ENCODE measurements at places on chromosomes 1 and 21.

- DNase-seq, result no peak
These were observed 29.5 kb downstream of the RAP1GAP start for GRCh38 chr1:21639594-21640041.

GRCh38 chr21:31383770-31384169, 39.7 kb upstream of the TIAM1 start:
- DNase-seq, result no peak

DNA sequence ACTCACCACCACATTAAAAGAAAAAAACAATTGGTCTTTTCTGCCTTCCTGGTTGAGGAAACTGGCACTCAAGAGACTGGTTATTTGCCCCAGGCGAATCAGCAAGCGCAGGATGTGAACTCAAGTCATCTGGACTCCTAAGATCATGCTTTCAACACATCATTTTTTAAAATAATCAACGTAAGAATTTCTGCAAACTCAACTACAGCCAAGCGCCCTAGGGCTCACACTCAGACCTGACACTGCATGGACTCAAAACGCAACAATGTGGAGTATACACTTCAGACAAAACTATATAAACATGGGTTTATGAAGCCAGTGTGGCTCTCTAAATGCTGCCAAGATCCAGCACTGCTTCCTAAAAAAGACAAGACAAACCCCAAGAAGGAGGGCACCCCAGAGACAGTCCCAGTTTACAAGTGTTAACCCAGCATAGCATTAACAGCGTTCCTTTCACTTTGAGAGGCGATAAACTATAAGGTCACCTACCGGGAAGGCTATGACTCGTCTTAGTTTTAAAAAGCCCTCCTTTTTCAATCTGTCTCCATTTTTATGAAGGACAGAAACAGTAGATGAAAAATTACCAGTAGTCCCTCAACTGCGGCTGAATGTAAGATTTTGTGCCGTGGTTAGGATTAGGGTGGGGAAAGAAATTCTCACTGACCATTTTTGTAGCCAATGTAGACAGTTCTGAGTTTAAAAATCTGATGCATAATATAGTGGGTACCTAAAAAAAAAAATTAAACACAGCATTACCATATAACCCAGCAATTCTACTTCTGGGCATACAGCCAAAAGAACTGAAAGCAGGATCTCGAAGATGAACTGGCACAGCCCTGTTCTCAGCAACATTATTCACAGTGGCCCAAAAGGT, 54.8 kb downstream of the SIPA1L2 start:
- DNase-seq, result no peak

DNA sequence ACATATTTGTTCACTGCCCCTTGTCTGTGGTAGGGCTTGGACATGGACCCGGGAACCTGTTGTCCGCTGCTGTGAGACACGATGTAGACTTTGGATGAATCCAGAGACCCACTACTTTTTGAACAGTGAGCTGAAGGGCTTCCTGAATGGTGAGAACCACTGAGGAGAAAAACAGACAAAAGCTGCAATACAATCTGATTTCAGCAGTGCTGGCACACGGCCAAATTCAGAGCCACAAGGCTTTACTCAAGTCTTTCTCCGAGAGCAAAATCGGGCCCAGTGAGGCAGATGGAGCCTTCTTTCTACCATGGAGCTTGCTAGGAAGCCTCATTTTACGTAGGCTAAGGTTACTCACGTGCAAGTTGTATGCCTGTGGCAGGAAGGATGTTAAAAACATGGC, 197.6 kb downstream of the SIPA1L2 start:
- no peak for DNase-seq

DNA sequence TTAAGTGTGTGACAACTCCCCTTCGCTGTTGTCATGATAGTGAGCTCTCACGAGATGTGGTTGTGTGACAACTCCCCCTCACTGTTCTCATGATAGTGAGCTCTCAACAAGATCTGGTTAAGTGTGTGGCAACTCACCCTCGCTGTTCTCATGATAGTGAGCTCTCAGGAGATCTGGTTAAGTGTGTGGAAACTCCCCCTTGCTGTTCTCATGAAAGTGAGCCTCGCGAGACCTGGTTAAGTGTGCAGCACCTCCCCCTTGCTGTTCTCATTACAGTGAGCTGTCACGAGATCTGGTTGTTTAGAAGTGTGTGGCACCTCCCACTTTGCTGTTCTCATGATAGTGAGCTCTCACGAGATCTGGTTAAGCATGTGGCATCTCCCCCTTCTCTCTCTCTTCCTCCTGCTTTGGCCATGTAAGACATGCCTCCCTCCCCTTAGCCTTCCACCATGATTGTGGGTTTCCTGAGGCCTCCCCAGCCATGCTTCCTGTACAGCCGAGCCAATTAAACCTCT, 25.1 kb upstream of the LSS start:
- peak; percentile 66 for DNase-seq

DNA sequence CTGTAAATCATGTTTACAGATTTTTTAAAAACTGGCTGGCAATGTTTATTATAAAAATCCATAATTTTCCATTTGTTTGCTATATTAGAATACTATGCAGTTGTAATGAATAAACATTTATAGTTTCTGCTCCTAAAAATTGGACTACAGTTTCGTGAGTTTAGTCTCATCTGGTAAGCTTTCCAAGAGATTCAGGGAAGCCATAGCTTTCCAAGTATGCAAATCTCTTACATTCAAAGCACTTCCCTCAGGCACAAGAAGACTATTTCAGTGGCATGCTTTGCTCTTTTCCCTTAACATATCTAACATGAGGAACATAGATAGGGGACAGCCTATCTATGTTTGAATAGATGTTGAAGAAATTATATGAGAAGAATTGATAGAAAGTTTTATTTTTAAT, 77.2 kb downstream of the ADGRL2 start:
- DNase-seq, result no peak

- DNase-seq, result no peak
These were observed 22.4 kb upstream of the EXO1 start for GRCh38 chr1:241825581-241825980.

- DNase-seq, result no peak
These were observed 309.5 kb downstream of the ASTN1 start for GRCh38 chr1:176854758-176855745.

GRCh38 chr1:13917607-13918006, 217.6 kb downstream of the PRDM2 start:
- DNase-seq, result no peak

- DNase-seq, result no peak
These were observed 120.1 kb upstream of the RAVER2 start for GRCh38 chr1:64624808-64625207.

GRCh38 chr1:243348331-243348730, 92.5 kb downstream of the SDCCAG8 start:
- no peak for DNase-seq

DNA sequence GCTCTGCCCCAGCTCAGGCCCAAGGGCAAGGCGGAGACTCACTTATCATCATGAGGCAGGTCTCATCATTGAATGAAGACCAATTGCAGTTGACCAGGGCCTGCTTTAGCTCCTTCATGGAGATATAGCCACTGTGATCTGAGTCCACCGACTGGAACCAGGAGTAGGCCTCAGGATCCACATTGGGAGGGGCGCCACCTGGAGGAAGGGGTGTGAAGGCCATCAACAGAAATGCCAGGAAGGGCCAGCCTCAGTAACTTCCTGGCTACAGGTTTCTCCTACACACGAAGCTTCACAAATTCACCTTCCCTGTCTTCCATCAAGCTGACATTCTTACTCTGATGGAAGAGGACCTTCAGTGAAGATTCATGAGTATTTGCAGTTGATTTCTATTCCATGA, 11.6 kb downstream of the PEF1 start:
- DNase-seq, result no peak

DNA sequence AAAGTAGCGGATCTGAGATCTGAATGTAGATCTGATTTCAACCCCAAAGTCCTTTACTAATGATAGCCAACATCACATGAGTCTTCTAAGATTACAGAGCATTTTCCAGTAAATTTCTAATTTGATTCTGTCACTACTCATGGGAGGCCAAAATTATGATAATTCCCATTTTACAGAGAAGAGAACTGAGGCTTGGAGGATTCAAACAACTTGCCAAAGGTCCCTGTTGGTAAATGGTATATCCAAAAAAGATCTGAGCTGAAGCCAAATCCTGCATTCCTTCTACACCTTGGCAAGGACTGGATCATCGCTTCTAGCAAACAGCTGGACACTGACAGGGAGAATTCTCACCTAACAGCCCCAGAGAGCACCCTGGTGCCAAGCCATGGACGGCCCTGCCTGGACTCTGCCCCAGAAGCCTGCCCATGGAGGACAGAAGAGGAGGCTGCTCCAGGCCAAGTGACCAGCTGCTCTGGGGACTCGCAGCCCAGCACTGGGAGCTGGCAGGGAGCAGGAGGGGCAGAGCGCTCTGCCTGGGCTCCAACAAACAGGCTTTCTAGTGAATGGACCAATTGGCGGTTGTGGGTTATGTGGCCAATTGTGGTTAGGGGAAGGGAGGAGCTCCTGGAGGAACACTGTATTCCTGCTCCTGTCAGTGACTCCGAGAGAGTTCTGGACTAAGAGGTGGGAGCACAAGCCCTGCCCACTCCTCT, 6.4 kb upstream of the CSF1 start:
- no peak for DNase-seq

- DNase-seq, result no peak
These were observed 112.3 kb downstream of the HHAT start for GRCh38 chr1:210441028-210441427.

- DNase-seq, result no peak
These were observed 812 bp downstream of the TTC4 start for GRCh38 chr1:54716299-54717047.

DNA sequence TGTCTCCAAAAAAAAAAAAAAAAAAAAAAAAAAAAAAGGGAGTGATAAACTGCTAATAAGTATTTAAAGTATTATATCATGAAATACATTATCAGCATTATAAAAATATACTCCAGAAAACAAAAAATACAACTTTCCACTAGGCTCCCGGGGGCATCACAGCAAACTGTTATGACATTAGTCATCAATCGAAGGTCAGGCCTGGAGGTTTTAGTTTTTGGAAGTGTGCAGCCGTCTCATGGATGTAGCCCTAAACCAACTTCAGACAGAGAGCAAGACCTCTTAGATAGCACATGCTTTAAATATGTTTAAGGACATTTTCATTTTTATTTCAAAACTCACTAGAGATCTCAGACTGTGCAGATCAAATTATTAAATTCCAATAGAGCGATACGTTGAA, 106.3 kb downstream of the RERE start:
- no peak for DNase-seq

DNA sequence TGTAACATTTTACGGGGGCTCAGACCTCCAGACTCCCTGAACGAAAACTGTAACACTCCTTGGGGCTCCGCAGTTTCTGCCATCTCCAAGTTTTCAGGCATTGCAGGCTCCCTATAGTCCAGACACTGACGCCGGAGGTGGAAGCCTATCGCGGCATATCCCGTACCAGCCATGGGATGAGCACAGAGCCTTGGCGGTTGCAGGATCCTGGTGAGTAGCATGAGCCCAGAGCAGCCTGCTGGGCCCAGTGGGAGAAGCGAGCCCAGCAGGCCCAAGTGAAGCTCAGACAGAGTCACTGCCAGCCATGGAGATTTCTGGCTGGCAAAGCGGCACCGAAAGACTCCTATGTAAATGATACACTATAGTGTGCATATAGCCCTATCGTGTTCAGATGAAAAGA, 446.8 kb downstream of the COL11A1 start:
- DNase-seq, result no peak

DNA sequence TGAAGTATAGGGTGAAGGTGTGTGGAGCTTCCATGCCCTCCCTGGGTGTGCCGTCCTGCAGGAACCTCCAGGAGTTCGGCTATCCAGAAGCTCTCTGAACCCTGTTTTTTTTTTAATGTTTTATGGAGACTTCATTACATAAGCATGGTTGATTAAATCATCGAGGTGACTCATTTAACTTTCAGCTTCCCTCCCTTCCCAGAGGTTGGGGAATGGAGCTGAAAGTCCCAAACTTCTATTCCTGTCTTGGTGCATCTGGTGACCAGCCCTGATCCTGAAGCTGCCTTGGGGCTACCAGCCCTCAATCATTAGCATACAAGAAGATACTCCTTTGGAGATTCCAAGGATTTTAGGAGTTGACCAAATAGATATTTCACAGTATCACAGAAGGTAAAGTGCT, 9.5 kb downstream of the RRP15 start:
- no peak for DNase-seq

GRCh38 chr1:201013031-201013485, 10.5 kb downstream of the KIF21B start:
- peak; percentile 62 for DNase-seq

GRCh38 chr1:8427493-8427892, 109.6 kb downstream of the SLC45A1 start:
- DNase-seq, result peak; percentile 60

- no peak for DNase-seq
These were observed 498.9 kb upstream of the PTBP2 start for GRCh38 chr1:96222701-96223100.

DNA sequence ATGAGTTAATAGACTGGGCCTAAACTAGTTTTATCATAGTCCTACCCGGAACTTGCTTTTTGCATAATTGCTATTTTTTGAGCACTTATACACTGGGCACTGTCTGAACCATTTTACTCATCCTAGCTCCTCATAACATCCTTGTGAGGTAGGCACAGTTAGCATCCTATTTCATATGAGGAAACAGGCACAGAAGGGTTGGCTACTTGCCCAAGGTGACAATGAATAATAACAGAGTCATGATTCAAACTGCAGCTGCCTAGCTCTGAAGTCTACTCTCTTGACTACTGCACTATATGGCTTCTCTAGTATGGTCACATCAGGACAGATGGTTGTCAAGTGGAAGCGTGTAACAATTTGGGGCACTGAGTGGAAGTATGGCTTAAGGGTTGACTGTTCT, 18.2 kb upstream of the RC3H1 start:
- no peak for DNase-seq

GRCh38 chr1:9019896-9020295, 6.3 kb downstream of the SLC2A7 start:
- DNase-seq, result no peak

- no peak for DNase-seq
These were observed 258.3 kb downstream of the FAF1 start for GRCh38 chr1:50701706-50702317.

DNA sequence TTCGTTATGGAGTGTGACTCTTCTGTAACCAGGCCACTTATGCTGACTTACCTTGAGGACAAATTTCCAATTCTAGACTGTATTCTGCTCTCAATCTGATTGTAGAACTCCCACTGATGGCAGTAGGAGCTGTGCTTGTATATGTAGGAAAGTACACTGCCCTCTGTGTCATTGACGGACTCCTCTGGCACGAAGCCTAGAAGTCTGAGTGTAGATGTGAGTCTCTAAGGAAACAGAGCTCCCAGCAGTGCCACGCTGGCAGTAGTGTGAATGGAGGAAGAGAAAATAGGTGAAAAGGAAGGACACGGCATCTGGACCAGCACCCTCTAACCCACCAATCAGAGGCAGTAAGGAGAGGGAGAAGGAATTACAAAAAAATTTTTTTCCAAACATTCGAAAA, 130.4 kb upstream of the ADGRL2 start:
- no peak for DNase-seq

GRCh38 chr1:200183637-200184036, 156.1 kb downstream of the NR5A2 start:
- DNase-seq, result no peak

- peak; percentile 61 for DNase-seq
These were observed at the start of gene TTC22 for GRCh38 chr1:54800899-54801759. TTC22 (minus strand) TSS chr1:54801323; CDS start chr1:54801163, 160 bp downstream.
